Stimulated activated CD8-positive, alpha-beta memory T cell treated with anti-CD3 and anti-CD28 coated beads, Interleukin-7, amount 100 ng/mL, for 1 hour (primary cell): ENCODE measurements at places on chromosomes 5 and 9.

- DNase-seq: no peak
These were observed 3.5 kb downstream of the IFNA2 start for GRCh38 chr9:21381448-21382339.

DNA sequence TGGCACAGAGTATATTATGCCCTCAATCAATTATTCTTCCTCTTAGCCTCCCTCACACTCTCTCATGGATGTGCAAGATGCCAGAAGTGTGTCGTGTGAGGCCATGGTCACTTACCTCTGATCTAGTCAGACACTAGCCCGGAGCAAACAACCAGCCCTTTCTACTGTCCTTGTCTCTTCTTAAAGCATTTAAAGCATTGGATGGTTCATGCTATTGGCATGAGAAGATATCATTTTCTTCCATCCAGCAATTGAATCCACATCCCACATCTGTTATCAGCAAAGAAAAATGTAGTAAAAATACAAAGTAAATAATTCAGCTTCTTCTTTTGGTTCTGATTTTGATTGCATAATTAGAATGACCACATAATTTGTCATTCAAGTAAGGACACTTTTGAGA lies 267.2 kb upstream of the ACO1 start:
- no peak for DNase-seq

GRCh38 chr5:52491071-52491787 lies 296.5 kb upstream of the ITGA1 start:
- no peak for DNase-seq

- no peak for DNase-seq
These were observed 102.5 kb downstream of the TLE4 start for GRCh38 chr9:79674052-79674777.

DNA sequence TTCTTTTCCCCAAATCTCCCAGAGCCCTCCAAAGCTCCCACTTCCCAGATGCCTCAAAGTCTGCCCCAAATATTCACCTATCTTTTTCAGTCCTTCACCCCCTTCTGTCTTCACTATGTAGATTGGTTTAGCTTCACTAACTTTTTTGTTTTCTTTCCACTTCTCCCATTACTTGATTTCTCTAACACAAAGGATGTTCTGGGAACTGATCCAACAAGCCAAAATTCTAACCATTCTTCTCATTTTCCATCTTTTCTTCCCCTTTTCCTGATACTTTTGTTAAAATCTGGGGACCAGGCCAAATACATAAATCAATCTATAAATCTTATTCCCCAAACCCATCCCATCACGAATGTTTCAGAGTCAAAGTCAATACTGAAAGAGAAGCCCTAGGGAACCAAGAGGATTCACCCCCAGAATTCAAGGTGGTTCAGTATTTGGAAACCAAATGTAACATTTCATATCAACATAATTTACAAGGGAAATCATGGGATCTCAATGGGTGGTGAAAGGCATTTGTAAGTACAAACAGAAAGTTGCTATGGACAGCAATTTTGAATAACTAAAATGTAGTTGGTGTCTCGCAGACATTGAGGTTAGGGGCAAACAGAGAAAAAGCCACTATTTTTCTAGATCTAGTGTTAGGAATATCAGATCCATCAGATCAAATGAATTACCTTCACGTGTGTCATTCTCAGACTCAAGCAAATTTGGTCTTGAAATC lies 35.3 kb downstream of the APTX start:
- no peak for DNase-seq

DNA sequence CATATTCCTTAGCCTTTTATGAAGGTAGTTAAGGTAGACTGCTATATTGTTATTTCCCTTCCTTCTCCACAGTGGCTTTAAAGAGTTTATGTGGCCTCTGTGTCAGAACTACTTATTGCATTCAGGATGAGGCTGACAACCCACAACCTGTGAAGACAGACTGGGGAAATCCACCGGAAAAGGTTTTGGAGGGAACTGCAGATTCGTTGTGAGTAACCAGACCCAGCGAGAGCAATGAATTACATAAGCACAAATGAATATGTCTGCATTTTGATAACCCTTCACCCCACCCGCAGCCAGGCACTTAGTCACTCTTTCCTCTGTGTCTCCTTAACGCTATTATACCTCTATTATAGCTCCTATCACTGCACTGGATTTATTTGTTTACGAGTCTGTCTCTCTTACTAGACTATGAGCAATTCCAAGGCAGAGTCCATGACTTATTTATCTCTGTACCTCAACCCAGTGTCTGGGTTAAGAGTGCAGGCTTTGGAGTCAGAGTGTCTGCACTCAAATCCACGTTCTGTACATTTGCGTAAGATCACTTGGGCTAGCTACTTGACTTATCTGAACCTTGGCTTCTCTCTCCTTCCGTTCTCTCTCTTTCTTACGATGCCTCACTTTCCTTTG lies 19.2 kb downstream of the KCTD16 start:
- DNase-seq: peak; percentile 40

GRCh38 chr5:69276422-69277174 lies 41.9 kb downstream of the CDK7 start:
- DNase-seq: no peak

DNA sequence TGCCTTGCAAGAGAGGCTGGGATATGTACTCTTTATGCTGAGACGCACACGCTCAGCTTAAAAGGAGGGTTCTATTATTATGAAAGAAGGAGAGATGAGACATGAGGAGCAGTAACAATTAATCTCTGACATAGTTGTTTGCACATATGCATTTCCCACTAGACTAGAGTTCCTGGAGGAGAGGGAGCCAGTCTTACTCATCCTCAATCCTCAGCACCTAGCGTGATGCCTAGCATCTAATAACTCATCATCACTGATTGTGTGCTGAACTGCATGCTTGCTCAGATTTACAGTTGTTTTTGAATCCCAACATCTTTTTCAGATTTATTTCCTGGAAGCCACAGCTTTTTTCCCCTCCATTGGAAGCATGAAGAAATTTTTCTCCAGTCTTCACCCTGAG lies 35.5 kb downstream of the GCNT4 start:
- no peak for DNase-seq

DNA sequence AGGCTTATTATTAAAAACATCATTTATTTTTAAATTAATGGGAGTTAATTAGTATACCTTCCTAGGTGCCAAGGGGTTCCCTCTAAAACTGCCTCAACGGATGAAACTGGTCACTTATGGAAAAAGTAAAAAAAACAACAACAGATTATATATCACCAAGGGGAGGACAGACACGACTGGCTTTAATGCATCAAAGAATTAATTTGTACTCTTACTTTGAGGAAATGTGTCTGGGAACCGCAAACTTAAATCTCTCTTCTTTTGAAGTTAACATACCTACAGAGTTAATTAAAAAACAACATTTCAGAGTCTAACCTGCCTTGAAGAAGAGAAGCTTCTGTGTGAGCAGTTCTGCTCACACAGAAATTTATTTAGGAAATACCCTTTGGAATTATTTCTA lies 354.6 kb downstream of the LRRC70 start:
- DNase-seq: no peak

- no peak for DNase-seq
These were observed 21.2 kb downstream of the CDH10 start for GRCh38 chr5:24623624-24624023.
